ENCODE measurements at places on chromosomes 16 and 17.

- DNase-seq: no peak
Measured at GRCh38 chr16:66344533-66345145, 21.9 kb upstream of the CDH5 start.

GRCh38 chr17:35345926-35346771 lies 27.3 kb downstream of the SLFN11 start:
- no peak for DNase-seq

GRCh38 chr17:60510031-60510430 lies 16.0 kb downstream of the APPBP2 start:
- DNase-seq: no peak

DNA sequence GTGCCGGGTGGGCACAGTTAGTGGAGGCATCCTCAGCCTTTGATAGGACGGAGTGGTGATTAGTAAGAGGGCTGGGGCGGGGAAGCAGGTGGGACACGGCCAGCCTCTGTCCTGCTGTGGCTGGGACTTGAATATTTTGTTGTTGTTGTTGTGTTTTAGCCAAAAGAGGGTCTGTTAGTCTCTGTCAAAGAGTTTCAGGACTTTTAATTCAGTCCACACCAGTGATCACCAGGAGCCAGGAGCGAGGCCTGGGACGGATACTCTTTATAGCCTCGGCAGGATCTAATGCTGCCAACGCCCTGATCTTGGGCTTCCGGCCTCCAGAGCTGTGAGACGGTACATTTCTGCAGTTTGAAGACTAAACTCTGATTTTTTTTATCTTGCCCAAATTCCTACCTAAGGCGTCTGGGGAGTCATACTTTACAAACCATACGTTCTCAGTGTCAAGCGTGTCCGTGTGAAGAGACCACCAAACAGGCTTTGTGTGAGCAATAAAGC lies 2.9 kb upstream of the RNF213 start:
- no peak for DNase-seq

DNA sequence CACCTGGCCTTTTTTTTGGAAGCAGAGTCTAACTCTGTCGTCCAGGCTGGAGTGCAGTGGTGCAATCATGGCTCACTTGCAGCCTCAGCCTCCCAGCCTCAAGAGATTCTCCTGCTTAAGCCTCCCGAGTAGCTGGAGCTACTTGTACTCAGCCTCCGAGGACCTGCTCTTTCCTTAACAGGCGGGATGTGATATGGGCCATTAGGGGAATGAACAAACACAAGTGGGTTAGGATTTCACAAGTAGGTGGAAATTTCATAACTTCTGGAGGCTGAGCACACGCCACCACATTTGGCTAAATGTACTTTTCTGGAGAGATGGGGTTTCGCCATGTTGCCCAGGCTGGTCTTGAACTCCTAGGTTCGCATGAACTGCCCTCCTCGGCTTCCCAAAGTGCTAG lies 4.1 kb downstream of the PAM16 start:
- DNase-seq: no peak

- DNase-seq: no peak
Measured at GRCh38 chr17:16933317-16934132, 38.4 kb downstream of the TNFRSF13B start.

GRCh38 chr16:15538507-15538906 lies 104.1 kb downstream of the BMERB1 start:
- peak; percentile 80 for DNase-seq
